Cerebellar cortex (tissue), 1 donor: ENCODE measurements at places on chromosomes 1 and 21.

- peak; percentile 46 for DNase-seq
These were observed 32.1 kb upstream of the KCNE1 start for GRCh38 chr21:34544032-34544496.

GRCh38 chr1:211469938-211470529 is 21.9 kb downstream of the RD3 start:
- DNase-seq, result peak; percentile 64

- no peak for DNase-seq
These were observed 88.0 kb upstream of the CTTNBP2NL start for GRCh38 chr1:112307930-112308591.

- no peak for DNase-seq
These were observed 11.1 kb downstream of the INSRR start for GRCh38 chr1:156847591-156848460.

GRCh38 chr1:6519491-6519934 is 28.0 kb upstream of the PLEKHG5 start:
- DNase-seq, result no peak

DNA sequence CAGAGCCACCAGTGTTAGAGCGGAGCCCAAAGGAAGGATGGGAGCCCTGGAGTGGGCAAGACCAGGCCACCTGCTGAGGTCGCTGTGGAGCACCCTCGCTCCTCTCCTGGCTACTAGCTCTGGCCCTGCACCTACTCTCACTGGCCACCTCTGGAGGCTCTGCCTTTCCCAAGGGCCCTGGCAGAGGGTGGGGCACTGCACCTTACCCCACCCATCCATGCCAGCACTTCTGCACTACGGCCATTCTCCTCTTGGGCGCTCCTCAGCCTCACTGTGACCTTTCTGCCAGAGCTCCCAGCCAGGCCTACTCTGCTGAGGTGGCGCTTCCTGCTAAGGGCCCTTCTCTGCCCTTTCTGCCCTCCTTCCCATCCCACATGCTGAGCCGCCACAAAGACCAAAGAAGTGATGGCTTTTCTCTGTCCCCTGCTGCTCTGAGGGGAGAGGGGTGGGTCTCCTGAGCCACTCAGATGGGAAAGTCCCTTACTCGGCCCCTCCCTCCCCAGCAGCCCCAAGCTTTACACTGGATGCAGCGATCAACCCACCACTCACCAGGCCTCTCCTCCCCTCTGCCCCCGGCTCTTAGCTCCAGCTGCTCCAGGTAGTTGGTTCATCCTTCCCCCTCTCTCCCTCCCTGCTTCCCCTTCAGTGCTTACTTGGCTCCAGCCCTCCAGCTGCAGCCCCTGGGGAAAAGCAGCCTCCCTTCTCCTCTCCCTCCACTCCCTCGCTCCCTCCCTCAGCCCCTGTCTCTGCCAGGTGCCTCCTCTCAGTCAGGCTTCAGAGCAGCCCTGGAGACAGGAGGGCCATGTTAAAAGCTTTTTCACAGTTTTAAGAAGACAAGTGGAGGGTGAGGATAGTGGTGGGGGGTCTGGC is 14.8 kb upstream of the TMEM222 start:
- no peak for DNase-seq

DNA sequence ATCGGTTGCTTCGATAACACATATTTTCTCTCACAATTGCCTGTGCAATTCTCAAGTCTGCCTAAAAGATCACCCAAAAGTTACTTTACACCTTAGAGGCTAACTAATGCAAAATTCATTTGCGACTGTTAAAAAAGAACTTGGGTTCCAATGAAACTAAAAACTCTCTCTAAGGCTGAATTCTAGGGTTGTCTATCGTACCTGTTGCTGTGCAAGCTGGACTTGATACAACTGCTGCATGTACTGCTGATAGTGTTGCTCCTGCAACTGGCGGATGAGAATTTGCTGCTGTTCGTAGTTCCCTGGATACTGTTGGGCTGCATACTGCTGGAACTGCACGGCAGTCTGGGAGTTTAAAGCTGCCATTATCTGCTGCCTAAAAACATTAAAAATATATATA is 27.6 kb downstream of the ACBD3 start:
- no peak for DNase-seq

DNA sequence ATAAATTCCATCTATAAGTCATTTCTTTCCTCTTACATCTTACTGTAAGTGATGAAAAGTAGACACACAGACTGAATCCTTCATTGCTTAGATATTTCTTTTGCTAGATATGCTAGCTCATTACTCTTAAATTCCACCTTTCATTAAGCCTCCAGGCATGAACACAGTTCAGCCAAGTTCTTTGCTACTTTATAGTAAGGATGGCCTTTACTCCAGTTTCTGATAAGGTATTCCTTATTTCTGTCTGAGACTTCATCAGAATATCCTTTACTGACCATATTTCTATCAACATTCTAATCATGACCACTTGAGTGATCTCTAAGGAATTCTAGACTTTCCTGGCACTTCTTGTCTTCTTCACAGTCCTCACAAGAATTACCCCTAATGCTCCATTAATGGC is 191.7 kb upstream of the KCTD3 start:
- no peak for DNase-seq

DNA sequence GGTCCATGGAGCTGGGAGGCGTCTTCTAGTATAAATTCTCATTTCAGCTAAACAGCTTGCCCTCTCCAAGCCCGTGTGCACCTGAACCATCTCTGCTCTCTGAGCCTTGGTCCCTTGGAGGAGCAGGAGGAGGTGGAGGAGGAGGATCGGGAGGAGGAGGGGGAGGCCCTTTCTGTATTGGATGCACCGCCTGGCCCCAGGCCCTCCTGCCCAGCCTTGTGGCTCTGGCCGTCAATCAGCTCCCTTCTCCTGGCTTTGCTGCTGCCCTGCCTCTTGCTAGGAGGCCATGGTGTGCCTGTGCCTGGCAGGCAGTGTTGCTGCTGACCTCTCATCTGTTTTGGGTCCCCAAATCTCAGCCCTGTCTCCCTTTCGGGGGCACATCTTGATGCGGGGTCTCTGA is 9.0 kb downstream of the COL18A1 start:
- DNase-seq, result no peak

DNA sequence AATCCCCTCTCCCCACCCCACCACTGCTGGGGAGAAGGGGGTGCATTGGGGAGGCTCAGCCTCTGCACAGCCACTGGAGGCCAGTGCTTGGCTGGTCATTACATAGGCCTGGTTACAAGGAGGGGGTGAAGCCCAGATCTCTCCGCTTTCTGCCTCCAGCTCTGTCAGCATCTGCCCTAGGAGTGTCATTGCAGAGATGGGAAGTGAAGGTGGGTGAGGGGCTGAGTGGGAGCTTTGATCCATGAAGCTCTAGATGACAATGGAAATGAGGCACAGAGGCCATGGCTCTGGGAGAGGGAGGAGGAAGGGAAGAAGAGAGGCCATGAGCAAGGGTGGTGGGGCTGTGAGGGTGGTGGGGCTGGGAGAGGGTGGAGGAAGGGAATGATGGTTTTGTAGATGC is 411.6 kb downstream of the MATN1 start:
- DNase-seq, result no peak

DNA sequence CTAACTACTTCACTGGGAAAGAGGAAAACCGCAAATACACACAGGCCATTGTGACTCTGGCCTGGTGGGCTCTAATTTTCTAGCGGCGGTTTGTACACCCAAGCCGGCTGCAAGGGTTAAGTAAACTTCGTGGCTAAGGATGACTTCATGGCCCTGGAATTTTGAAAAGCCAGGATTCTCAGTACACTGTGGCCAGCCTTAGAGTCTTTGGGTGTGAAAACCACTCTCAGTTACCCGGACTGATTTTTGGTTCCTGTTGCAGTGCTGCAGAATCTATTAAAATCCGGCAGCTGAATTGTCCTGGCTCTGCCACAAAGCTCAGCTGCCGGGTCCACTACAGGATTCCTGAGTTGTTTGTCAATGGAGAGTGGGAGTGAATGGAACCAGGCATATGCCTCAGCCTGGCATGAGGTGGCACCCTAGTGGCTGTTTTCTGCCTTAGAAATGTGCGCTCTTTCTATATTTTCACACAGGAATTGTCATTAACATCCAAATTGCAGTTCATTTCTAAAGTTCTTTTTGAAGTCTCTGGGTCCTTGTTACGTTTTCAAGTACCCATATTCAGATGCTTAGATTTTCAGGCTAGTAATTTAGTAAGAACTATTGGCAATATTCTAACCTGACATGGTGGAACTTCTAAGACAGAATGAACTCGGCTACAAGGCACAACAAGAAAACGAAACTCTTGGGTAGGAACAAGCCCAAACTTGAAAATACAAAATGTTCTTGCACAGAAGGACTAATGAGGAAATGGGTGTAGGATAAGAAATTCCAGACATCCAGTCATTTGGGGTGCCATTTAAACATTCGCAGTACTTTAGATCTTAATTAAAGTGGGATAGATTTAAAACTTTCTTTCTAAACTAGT is 255.9 kb downstream of the NFIA start:
- peak; percentile 93 for DNase-seq

DNA sequence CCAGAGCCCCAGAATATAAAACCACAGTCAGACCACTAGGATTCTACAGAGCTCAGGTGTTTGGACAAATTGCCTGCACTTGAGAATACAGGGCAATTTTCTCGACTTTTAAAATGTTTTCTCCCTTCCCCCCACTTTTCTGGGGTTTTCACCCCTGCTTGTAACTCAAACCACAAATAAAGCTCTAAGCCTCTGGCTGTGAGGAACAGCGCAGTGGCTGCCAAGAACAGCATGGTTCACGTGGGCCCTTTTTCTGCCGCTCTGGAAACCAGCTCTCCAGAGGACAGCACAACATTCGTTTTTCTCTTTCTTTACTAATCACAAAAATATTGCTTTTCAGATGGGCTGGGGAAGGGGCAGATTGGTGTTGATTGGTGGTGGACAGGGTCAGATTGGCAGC is 102.2 kb upstream of the JUN start:
- DNase-seq, result no peak

- no peak for DNase-seq
These were observed 875.9 kb downstream of the TTLL7 start for GRCh38 chr1:83123019-83123418.

GRCh38 chr21:31418377-31419001 is 74.4 kb upstream of the TIAM1 start:
- no peak for DNase-seq

DNA sequence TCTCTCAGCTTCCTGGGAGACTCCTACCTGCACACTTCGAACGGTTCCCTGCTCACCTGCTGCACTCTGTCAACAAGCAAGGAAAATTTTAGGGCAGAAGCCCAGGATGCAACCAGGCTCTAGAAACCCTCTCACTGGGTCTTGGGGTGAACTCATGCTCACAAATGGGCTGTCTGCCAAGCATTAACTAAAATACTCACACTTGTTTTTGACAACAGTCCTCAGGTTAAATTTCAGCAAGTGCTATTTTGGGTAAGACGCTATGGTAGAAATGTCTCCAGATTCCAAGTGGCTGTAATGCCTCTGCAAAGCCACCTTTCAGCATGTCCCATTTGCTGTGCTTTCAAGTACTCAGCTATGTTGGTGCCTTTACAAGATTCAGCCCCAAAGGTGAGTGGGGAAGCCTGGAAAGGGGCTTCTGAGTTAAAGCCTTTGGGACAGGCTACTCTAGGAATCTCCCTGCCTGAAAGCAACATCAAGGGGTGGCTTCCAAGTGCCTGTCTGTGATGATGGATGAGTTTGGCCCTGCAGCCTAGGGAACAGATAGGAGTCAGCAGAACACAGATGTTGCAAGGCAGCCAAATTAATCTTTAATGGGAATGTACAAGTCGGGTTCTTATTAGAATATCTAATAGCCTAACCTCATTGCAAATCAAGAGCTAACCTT is 211.9 kb upstream of the SPAG17 start:
- DNase-seq, result no peak

GRCh38 chr1:205706601-205707502 is 26.5 kb upstream of the SLC45A3 start:
- no peak for DNase-seq

GRCh38 chr1:31315902-31316301 is 19.1 kb downstream of the ZCCHC17 start:
- DNase-seq, result no peak

DNA sequence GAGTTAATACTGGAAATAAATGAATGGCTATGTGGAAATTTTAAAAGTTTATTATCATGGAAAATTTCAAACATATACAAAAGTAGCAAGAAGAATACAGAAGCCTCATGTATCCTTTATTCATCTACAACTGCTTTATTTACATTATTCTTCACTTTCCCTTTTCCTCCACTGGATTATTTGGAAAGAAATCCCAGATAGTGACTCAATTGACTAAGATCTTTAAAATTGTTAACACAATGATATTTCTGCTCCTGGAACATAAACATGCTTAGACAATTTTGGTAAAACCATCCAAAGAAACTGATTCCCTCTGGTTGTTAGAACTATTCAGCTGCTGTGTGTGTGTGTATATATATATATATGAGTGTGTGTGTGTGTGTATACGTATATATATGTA is 116.2 kb downstream of the TGFB2 start:
- no peak for DNase-seq

DNA sequence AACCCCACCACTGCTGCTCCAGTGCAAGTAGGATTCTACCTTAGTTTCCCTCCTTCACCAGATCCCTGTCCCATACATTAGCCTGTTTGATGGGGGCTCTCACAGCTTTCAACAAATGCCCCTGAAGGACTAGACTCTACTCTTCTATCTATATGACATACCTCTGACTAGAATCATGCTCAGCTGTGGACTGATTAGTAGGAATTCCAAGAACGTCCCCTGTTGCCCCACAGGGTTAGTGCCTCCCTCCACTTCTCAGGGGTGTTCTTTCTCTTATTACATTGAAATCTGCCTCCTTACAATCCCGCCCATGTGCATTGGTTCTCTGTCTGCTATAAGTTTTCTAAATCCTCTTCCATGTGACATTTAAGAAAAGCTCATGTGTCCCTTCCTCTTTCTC is 375.9 kb upstream of the DUSP10 start:
- DNase-seq, result no peak
